T-helper 1 cell (primary cell): ENCODE measurements at places on chromosomes 3 and 15.

- DNase-seq, result no peak
Observed at GRCh38 chr3:37326801-37327200, 152.4 kb upstream of the LRRFIP2 start.

DNA sequence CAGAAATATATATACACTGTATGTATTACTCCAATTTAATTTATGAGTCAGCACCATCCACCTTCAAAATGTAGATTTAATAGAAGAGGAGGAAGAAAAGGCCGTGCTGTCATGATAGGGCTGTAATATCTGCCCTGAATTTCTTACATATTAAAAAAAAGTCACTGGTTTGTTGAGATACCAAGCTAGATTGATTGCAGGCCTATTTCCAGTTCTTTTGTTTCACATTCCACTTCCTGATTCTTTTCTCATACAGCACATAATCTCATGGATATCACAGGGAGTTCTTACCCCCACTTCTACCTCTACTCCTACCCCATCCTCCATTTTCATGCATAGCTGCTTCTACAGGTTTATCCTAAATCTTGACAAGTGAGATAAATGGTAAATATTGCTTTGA lies 290.3 kb downstream of the ZBTB20 start:
- no peak for DNase-seq

DNA sequence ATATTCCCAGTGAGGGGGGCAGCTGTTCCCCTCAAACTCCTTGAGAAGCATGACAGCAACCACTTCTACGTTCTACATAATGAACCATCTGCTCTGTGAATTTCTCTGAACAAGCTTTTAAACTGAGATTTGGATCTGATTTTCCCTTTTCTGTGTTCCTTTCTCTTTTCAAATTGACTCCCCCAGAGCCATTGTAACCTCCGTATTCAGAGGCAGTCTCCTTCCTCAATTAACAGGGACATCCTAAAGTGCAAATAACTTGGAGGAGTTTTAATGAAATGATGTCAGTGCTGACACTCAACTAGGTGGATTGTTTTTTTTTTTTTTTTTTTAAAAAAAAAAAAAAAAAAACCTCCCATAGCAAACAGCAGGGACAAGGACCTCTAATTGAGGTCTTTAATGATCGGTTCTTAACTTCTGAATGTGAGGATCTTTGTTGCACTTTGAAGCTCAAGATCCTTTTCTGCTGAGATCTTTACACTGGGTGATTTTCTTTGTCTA lies 48.8 kb downstream of the ADAMTS9 start:
- DNase-seq, result no peak

DNA sequence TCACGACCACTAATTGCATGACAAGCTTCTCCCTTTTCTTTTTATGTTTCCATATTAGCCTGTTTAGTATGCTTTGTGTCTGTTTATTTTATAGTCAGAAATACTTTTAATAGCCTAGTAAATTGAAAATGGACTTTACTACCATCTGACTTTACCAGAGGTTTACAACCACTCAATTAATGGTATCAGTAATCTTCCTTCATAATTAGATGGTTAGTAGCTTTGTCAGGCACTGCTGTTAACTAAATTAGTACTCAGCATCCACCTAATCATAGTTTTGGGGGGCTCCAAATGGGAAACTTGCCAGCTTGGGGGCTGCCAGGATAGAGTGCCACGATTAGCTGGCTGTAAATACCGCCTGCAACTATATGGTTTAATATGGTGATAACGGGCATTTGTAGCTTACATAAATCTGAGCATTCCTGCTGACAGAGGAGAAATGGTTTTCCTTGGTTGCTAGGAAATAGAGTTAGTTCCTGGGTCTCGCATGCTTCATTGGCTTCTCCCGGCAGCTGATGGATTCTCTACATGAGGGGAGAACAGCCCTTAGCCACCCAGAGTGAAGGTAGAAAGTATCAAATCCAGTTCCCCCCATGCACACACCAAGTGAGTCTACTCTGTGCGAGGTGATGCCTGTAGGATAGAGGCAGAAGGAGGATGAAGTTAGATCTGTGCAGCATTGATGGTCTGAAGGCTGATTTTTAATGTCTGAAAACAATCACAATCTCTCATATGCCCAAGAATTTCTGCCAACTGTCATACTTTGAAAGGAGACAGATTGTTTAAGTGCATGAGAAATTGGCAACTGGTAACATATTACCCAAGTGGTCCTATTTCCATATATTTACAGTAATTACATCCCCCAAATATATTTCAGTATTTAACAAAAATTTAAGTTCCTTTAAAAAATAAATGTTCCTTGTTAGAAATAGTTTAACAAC lies 326.6 kb upstream of the PROK2 start:
- DNase-seq, result no peak

DNA sequence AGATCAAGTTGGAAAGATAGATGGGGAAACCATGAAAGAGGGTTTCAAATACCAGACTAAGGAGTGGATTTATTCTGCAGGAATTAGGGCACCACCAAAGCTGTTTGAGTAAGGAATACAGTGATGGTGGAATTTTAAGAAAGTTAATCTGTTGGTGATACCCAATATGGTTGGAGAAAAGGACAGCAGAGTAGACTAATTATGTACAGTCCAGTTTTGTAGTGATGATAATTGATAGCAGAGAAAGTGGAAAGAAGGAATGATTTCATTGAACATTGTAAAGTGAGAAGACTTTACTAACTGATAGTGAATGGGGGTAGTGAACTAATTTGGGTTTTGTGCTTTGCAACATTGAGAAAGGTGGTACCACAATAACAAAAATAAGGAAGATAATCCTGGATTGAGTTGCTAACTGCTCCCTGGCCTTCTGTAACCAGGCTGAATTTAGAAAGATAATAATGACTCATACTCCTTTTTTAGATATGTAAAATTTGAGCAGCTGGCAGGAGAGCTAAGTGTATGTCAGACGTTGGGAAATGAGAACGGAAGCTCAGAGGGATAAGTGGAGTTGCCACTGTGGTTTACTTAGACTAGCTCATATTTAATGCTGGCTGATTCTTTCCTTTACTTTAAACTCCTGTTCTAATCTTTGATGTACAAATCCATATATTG lies 16.9 kb downstream of the TCAIM start:
- no peak for DNase-seq
